Stimulated activated CD4-positive, alpha-beta T cell treated with anti-CD3 and anti-CD28 coated beads, Interleukin-12 subunit alpha, Interleukin-12 subunit beta, amount 100 ng/mL, for 24 hours (primary cell): ENCODE measurements at places on chromosomes 2 and 18.

DNA sequence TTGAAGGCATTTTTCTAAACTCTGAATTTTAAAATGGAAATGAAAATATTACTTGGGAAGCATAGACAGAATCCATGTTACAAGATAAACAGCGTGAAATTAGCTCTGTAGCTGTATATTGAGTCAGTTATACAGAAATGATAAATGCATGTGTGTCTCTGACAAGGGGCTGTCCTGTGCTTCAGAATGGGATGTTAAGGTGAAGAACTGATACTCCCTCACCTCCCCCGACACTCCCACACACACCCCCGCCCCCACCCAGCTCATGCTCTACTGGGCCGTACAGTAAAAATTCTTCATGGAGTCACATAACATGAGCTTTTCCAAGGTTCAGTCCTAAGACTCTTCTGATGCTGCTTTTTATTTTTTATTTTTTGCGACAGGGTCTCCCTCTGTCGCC lies 869 bp upstream of the THUMPD2 start:
- no peak for DNase-seq

GRCh38 chr2:38540580-38541286 lies 62.0 kb downstream of the HNRNPLL start:
- DNase-seq: no peak

- no peak for DNase-seq
These were observed 51.4 kb upstream of the APCDD1 start for GRCh38 chr18:10402871-10403559.

- DNase-seq: no peak
These were observed 111.9 kb downstream of the MRO start for GRCh38 chr18:50707855-50708469.

- no peak for DNase-seq
These were observed 39.1 kb upstream of the PRLH start for GRCh38 chr2:237527233-237527632.
